Stimulated activated CD8-positive, alpha-beta memory T cell treated with anti-CD3 and anti-CD28 coated beads, Interleukin-4, amount 100 ng/mL, for 1 hour (primary cell): ENCODE measurements at places on chromosomes 2 and 18.

DNA sequence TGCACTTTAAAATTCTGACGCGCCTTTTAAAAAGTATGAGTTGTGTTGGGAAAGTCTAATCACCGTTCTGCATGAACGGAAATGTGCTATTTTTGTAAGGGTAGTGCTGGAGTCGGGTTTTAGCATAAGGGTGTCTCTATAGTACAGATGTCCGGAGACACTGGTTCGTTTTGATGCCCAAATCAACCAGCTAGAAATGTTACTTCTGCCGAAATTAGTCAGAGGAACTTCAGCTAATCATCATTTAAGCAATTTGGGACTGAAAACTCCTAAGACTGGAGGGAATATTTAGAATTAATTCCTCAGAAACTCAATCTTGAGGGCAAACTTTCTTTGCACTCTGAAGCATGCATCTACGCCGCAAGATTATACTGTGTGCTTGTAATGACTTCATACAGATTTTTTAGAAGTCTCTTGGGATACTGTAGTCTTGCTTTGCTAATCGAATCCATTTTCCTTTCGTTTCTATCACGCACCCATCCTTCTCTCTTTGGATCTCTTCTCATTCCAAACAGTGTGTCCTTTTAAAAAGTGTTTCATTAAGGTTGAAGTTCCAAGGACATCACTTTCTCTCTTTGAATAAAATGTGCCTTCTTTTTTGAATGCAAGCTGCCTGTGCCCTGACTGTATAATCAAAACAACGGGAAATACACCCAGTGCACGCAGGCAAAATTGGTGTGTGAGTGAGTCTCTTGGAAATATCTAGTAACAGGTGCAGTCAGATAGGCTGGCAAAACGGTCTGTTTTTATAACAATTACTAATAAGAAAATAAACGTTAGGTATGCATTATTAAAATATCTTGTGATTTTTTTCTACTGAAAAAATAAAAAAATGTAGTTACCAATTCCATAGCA is 270.9 kb upstream of the TCF4 start:
- no peak for DNase-seq

DNA sequence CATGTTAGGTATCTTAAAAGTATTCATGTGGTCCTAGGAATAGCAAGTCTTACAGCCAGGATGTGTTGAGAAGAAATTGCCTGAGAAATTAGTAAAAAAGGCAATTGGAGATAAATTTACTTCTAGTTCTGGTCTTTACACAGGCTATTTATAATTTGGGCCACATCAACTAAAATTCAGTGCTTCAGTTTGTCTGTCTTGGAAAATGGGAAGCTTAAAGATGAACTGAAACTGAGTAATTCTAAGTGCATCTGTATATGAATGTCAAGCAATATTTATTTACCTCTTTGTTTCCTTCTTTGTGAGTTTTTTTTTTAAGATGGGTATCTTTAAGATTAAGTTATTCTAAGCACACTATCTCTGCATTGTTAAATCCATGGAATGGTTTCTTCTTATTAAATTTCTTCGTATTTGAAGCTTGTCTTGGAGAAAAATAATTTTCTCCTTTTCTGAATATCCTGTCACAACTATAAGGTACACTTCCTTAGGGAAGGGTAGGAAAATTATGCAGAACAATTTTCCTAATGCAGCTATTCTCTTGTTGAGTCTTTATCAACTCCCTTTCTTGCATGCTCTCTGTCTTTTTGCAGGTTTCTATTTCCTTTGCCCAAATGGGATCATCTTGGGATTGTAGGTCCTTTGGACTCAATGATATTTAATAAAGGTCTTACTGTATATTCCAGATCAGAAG is 39.7 kb upstream of the MMADHC start:
- DNase-seq = no peak

DNA sequence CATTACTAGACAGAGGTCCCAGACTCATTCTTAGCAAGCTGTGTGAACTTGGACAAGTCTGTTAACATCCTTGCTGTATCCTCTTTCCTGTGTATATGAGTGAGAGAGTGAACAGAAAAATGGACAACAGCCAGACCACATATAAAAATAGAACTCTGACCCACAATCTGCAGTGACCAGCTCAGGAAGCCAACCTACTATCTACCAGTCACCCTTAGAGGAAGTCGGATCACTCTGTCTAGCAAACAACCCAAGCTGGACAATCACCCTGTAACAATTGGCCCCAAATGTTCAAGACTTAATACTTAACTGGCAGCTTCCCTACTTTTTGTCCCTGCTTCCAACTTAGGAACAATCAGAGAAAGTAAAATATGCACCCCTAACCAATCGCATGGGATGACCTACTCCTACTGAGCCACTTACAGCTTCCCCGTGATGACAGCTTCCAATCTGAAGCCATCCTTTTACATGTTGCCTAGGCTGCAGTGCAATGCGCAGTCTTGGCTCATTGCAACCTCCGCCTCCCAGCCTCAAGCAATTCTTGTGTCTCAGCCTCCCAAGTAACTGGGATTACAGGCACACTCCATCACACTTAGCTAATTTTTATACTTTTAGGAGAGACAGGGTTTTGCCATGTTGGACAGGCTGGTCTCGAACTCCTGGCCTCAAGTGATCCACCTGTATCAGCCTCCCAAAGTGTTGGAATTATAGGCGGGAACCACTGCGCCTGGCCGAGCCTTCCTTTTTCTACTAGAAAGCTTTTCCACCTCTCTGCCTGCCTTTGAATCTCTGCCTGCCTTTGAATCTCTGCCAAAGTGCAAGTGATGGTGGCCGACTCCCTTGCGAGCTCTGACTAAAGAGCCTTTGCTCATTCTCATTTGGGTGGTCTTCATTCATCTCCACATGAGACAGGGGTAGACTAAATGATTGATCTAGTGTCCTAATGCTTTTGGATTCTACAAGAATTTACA is 158.3 kb upstream of the NDUFV2 start:
- no peak for DNase-seq

GRCh38 chr2:151845884-151846283 is 17.7 kb upstream of the ARL5A start:
- DNase-seq = no peak

DNA sequence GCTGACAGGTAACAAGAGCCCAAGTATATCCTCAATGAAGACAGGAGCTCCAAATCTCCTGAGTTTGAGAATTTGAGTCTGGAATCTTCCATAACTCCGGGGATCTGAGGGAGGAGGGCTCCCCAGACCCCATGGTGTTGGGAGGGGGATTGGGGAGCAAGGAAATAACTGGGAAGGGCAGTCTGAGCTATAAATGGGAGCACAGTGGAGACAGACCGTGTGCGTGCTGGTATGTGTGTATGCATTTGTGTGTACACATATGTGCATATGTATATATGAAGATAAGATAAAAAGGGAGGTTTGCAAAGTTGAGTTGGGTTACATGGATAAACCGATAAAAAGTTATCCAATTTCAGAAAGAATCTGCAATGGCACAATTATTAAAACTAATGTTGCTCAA is 2.3 kb downstream of the APCDD1 start:
- DNase-seq = no peak

DNA sequence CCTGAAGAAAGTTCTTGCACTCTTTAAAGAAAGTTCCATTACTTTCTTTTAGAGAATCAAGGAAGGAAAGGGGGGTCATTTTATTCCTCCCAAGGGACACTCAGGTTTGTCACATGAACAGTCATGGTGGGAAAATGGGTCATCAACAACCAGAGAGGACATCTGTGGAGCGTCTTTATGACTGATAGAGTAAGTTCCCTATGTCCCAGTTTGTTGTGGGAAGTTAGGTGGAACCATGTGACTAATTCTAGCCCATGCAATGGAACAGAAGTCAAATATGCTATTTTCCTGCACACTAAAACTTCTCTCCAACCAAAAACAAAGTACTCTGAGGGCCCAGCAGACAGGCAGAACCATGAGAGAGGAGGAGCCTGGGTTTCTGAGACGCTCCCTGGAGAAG is 165.6 kb upstream of the SERTAD2 start:
- DNase-seq = no peak

- no peak for DNase-seq
Measured at GRCh38 chr2:172674968-172675303, 60.7 kb upstream of the RAPGEF4 start.

DNA sequence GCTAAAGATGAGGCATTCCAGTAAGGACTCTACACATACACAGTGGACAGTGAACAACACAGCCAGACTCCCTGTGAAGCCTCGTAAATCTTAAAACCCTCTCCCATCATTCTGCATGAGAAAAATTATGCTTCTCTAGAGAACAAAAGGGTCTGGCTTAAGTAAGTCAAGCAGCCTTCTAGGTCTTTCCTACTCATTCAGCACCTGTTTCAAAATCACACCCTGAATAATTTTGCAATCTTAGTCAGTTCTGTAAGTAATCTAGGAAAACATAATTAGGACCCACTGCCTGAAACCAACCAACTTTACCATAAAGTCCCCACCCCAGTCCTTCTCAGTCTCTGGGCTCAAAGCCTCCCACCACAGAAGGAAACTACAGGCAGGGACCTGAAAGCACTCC is 19.7 kb downstream of the IAH1 start:
- no peak for DNase-seq

GRCh38 chr2:67649331-67650261 is 252.5 kb downstream of the ETAA1 start:
- DNase-seq = no peak

DNA sequence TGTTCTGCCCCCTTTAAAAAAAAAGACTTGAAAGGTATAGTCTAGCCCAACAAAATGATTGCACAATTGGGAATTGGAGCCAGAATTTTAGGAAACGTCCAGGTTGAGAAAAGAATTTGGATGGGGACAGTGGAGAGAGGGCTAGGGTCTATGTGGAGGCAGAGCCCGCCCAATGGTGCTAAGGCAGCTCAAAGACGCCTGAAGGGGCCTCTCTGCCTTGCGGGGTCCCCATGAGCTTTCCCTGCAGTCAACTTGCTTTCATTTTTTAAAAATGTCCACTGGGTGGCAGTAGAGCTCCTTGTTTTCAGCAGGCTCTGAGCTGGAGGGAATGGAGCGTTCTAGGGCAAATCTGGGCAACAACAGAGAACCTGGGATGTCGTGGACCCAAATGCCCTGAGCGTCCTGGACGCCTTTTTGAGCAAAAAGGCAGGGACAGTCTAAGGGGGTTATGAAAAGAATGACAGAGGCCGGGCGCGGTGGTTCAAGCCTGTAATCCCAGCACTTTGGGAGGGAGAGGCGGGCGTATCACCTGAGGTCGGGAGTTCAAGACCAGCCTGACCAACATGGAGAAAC is 40.2 kb upstream of the ITM2C start:
- no peak for DNase-seq

GRCh38 chr2:74130211-74130995 is 17.3 kb downstream of the BOLA3 start:
- DNase-seq = no peak

DNA sequence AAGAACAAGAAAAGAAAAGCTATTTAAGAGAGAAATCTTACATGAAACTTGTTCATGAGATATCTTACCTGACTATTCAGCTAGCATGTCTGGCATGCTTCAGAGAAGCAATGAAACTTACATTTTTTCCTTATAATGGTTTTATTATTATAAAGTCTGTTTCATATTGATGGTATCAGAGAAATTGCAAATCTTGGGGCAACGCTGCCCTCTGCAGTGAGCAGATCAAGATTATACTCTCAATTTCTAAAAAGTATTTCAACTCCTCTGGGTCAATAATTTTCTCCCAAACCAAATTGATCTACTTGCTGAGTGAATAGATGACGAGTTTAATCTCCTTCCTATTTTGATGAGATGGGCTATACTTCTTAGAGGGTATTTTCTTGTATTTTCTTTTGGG is 235.6 kb downstream of the NUP35 start:
- no peak for DNase-seq

DNA sequence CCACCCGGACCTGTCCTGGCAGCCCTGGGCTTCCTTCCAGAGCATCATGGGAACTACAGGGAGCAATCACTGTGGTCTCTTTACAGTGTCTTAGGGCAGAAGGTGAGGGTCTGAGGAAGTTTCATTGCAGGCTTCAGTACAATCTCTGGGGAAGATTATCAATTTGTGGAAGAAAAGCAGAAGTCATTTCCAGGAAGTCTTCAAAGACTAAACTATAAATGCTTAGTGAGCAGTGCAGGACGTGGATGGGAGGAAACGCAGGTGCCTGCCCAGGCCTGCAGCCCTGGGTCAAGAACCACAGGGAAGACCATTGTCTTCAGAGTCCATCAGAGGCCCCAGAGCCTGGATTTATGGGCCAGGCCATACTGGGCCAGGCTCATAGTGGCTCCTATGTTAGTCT is 54.3 kb downstream of the INO80C start:
- no peak for DNase-seq

DNA sequence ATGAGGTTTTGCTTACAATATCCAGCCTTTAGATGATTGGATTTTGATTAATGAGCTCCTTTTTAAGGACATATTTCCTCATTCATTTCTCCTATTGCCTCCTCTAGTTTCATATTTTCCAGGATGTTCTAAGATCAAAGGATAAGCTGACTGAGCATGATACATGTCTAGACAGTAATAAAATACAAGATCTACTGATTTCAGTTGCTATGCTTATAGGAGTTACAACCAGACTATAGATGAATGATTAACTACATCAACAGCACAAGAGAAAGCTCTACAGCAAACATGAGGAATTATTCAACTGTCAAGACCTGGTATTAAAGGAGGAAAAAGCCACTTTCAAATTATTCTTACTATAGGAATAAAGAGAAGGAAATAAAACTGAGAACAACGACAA is 85.0 kb upstream of the LINC00305 start:
- DNase-seq = no peak

- DNase-seq = no peak
Measured at GRCh38 chr2:151891566-151892194, 63.5 kb upstream of the ARL5A start.

GRCh38 chr18:37963837-37964236 is 398.2 kb upstream of the CELF4 start:
- no peak for DNase-seq

DNA sequence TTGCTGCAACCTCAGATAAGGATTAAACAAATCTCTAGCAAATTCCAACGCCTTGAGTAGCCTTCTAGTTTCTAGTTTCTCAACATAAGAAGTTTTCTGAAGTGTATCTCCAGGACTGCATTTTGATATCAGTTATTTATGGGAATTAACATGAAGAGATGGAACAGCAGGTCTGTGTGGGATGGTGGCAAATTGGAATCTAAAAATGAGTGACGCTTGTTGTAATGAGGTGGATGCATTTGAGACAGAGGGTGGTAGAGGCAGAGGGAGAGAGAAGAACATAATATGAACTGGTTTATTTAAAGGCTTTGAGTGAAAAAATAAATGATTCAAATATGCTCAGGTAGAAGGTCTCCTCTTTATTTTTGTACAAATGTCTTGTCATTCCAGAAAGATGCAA is 446.8 kb upstream of the GCFC2 start:
- no peak for DNase-seq

DNA sequence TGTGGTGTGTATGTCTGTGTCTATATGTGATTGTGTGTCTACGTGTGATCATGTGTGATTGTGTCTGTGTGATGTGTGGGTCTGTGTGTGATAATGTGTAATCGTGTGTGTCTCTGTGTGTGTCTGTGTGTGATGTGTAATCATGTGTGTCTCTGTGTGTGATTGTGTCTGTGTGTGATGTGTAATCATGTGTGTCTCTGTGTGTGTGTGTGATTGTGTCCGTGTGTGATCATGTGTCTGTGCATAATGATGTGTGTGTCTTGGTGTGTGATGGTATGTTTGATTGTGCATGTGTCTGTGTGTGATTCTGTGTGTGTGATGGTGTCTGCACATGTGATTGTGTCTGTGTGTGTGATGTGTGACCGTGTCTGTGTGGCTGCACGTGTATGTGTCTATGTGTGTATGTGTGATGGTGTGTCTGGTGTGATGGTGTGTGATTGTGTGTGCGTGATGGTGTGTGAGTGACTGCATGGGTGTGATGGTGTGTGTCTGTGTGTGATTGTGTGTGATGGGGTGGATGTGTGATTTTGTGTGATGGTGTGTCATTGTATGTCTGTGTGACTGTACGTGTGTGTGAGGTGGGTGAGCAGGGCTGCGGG is 78.9 kb downstream of the RTP5 start:
- DNase-seq = no peak
